Stimulated activated CD8-positive, alpha-beta memory T cell treated with anti-CD3 and anti-CD28 coated beads, Interleukin-2, amount 100 ng/mL, for 48 hours (primary cell): ENCODE measurements at places on chromosomes 1 and 21.
A peak's percentile ranks its signal among the peaks of the same experiment; 100 is the strongest.

- DNase-seq: no peak
Measured at GRCh38 chr1:36588972-36589371, 106.3 kb upstream of the CSF3R start.

DNA sequence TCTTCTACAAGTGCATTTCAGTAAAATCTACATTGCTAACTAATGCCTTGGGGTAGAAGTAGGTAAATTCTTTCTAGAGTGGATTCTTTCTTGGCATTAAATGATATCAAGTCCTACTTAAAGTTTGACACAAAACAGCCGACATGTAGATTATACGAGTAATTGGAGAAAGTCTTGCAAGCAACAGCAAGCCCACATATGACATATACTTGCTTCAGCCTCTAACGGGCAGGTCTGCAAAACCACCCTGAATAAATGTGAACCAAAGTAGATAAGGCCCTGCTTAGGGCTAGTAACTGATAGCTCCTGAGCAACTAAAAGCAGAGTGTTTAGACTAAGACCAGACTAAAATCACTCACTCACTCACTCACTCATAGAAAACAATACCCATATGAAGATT lies 203.2 kb downstream of the LTN1 start:
- DNase-seq: no peak

- no peak for DNase-seq
Measured at GRCh38 chr1:36528361-36529349, 45.9 kb upstream of the CSF3R start.

DNA sequence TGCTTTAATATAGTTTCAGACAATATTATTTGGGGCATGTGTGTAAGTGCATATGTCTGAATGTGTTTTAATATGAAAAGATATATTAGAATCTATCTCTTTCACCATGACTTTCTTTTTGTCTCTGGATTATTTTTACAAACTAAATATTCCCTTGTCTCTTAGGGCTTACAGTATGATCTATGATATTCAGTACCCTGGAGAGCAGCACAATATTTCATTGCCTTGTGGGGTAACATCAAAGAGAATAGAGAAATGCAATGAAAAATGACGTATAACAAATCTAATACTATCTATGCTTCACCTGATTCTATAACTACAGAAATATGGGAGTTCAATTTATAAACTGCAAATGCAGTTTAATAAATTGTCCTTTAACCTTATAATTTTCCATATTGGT lies 2084.5 kb downstream of the MRPL39 start:
- DNase-seq: no peak

GRCh38 chr1:237341391-237341790 lies 299.4 kb downstream of the RYR2 start:
- DNase-seq: no peak

- no peak for DNase-seq
Measured at GRCh38 chr1:2990376-2991115, 30.7 kb upstream of the ACTRT2 start.

DNA sequence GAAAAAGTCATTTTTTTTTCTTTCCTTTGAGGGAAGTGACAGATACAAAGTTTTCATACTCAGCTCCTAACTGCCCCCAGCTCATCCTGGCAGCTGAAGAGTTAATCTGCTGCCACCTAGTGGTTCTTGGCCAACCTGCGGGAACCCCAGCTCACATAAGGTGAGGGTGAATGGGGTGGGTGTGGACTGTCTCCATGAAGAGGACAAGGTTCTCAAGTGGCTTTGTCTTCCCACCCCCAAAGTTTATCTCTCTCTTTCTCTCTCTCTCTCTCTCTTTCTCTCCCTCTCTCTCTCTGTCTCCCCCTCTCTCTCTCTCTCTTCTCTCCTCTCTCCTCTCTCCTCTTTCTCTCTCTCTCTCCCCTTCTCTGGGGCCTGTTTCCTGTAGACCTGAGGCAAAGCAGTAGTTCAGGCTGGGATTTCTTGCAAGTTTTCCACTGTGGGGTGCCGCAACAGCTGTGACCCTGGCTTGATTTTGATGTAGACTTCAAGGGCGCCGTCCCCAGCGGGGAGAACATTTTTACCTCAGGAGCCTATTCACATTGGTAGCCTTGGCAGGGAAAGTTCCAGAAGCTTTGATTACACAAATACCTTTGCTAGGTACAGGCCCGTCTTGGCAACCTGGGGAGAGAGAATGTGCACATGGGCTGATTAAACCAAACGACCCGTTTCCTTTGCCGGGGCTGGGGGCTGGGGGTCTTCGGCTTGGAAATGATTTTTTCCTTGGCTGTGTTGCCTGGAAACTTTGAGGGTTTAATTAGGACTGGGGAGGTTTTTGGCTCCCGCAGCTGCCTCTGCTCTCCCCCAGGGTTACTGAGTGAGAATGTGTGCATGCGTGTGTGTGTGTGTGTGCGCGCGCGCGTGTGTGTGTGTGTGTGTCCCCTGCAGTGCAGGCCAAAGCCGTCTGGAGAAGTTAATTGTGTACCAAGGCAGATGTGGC lies 135.9 kb downstream of the TM2D1 start:
- peak; percentile 50 for DNase-seq

DNA sequence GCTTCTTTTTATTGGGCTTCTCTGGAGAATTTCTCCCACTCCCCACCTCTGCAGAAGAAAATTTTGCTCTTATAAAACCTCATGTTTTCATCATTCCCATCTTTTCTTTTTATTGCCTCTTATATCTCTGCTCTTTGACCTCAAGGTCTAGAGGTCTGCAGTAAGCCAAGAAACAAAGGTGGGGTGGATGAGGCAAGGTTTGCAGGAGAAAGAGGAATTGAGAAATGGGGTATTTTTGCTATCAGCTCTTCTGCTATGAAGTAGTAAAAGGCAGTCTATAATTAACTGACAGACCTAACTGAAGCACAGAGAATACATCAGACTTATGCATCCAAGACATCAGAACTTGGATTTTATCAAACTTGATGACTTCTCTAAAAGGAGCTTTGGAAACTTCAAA lies 22.9 kb downstream of the SYT11 start:
- DNase-seq: no peak

GRCh38 chr1:58256546-58256945 lies 290.0 kb downstream of the OMA1 start:
- no peak for DNase-seq

- no peak for DNase-seq
Measured at GRCh38 chr1:96538883-96539282, 182.7 kb upstream of the PTBP2 start.

- DNase-seq: no peak
Measured at GRCh38 chr21:43639470-43640353, 19.6 kb downstream of the HSF2BP start.

DNA sequence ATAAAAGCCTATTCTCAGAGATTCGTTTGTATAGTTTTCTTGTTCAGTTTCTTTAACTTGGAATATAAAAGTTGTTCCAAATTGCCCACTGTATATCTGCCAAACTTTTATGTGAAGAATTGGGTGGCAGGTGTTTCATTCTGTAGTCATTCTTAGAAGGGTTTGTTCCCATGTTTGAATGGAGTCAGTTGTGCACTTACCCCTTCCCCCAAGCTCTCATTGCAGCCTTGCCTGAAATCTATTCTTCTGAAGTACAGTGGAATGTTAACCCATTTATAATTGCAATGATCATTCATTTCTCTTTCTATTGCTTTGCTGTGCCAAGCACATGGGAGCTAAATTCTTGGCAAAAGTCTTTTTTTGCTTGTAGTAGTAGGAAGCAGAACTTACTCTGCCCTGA lies 375.3 kb upstream of the C1orf87 start:
- DNase-seq: no peak

GRCh38 chr1:113812661-113813135 lies 422 bp upstream of the RSBN1 start:
- no peak for DNase-seq

DNA sequence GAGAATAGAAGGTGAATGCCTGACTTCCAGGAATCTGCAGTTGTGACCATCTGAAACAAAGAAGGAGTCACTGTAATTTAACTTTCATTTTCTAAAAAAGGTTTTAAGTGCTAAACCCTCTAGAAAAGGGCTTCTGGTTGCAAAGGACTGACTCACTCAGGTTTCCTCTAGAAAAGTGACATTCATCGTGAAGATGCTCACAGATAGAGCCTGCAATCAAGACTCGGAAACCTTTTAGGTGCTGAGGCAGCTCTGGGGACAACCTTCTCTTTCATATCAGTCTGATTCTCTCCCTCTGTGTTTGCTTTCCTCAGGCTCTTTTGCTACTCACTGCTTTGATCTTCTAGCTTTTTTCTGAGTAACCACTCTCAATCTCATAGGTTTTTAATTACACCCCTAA lies 8.2 kb downstream of the BCL9 start:
- DNase-seq: no peak

GRCh38 chr1:24084050-24084449 lies 27.9 kb downstream of the MYOM3 start:
- no peak for DNase-seq

DNA sequence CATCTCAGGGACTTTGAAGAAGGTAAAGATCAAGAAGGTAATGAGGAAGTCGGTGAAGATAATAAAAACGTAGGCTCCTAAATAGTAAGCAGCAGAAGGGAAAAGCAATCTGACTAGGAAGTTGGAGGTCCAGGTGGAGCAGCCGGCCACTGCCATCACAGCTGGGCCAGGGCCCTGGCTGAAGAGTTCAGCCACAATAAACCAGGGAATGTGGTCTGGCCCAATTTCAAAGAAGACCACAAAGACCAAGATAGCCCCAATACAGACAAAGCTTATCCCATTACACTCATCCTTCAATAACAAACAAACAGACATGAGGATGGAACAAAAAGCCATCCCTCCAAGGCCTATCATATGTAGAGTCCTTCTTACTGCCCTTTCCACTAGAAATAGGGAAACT lies 18.4 kb upstream of the JAK1 start:
- no peak for DNase-seq

GRCh38 chr21:44618909-44619308 lies 7.0 kb downstream of the KRTAP10-8 start:
- peak; percentile 13 for DNase-seq

DNA sequence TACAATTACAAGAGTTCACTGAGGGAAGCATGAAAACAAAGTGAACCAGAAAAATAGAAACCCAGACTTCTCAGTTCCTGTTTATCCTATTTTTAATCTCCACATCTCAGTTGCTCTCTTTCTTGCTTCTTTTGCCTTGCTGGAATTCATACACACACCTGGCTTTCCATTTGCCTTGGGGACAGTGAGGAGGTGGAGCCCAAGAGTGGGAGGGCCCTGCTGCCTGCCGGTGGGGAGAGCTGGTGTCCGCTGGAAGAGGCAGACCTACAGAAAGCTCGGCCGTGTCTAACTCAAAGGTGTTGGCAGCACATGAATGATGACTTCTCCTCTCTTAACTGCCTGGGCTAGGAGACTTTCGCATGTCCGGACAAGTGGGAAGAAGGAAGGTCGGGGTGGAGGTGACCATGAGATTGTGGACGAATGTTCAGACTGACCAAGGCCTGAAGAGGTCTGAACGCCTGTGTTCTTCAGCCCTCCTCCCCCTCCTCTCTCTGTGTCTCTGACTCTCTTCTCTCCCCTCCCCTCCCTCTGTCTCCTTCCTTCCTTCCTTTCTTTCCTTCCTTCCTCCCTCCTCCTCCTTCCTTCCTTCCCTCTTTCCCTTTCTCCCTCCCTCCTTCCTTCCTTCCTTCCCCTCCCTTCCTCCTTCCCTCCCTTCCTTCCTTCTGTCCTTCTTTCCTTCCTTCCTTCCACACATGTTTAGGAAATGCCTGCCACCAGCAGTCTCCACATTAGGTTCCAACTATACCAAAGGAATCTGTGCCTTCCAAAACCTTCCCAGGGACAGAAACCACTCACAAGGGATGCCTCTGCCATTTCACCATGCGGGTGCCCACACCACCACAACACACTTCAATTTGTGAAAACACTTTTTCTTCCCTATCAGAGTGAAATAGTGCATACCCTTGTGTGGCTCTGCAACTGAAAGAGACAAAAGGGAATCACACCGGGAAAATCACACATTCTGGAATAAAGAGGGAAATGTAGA lies 157.3 kb upstream of the RUNX1 start:
- no peak for DNase-seq

GRCh38 chr1:31315902-31316301 lies 19.1 kb downstream of the ZCCHC17 start:
- no peak for DNase-seq

GRCh38 chr1:174931214-174931613 lies 68.5 kb upstream of the CACYBP start:
- no peak for DNase-seq

GRCh38 chr1:203612932-203613682 lies 13.5 kb upstream of the ATP2B4 start:
- no peak for DNase-seq

DNA sequence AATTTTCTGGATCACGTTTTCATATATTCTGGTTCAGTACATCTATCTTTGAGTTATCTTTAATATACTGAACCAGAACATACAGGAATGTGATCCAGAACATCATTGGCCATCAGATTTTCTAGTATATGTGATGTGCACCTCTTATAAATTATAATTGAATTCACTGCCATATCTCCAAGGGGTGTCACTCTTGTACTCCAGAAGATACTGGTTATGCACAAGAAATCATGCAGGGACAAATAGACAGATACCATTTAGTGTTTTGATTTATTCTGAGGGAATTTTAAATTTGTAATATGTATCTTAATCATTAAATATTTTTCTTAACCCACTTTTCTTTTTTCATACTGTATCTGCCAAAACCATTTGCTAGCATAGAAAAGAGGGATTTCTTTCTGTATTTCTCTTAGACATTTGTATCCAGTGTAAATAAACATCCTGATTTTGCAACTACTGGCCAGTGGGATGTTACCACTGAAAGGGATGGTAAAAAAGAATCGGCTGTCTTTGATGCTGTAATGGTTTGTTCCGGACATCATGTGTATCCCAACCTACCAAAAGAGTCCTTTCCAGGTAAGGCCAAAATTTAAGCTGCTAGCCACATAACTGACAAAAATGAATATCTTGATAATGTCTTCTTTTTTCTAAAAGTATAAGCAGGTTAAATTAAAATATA lies 16.7 kb downstream of the FMO3 start:
- DNase-seq: no peak

GRCh38 chr1:31524186-31524901 lies 52.0 kb upstream of the TINAGL1 start:
- no peak for DNase-seq

DNA sequence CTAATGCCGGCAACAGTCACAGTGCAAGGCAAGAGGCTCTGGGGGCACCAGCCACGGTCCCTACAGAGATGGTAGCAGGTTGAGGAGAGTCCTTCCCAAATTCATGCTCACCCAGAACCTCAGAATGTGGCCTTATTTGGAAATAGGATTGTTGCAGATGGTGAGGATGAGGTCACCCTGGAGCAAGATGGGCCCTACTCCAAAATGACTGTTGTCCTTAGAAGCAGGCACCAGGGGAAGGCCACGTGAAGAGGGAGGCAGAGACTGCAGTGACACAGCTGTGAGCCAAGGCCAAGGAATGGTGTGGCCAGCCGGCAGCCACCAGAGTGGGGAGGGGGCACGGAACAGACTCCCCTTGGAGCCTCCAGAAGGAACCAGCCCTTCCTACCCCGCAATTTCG lies 70.8 kb upstream of the CLDN14 start:
- DNase-seq: no peak
